ENCODE measurements at places on chromosomes 12 and 14.

- DNase-seq: no peak
These were observed 3.9 kb upstream of the GPX2 start for GRCh38 chr14:64946310-64947045.

- DNase-seq: no peak
These were observed 34.2 kb downstream of the KCNA1 start for GRCh38 chr12:4943938-4944284.

DNA sequence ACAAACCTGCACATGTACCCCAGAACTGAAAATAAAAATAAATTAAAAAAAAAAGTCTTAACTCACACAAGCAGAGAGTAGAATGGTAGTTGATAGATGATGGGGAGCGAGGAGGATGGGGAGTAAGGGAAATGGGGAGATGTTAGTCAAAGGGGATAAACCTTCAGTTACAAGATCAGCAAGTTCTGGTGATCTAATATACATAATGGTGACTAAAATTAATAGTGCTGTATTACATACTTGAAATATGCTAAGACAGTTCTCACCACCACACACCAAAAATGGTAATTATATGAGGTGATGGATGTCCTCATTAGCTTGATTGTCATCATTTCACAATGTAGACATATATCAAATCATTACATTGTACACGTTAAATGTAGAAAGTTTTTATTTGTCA lies 3.2 kb upstream of the C12orf42 start:
- no peak for DNase-seq

- peak; percentile 41 for DNase-seq
These were observed 36.9 kb upstream of the SINHCAF start for GRCh38 chr12:31362759-31363415.

GRCh38 chr14:50520947-50521815 lies 11.2 kb downstream of the MAP4K5 start:
- no peak for DNase-seq

GRCh38 chr14:80543211-80543610 lies 331.9 kb upstream of the DIO2 start:
- no peak for DNase-seq

All from GM12864 (cell line).